Hematopoietic multipotent progenitor cell treated with erythropoietin and hydrocortisone succinate and interleukin-3 and kit ligand, for 15 days (in vitro differentiated cells): ENCODE measurements at places on chromosomes 6 and 20.

DNA sequence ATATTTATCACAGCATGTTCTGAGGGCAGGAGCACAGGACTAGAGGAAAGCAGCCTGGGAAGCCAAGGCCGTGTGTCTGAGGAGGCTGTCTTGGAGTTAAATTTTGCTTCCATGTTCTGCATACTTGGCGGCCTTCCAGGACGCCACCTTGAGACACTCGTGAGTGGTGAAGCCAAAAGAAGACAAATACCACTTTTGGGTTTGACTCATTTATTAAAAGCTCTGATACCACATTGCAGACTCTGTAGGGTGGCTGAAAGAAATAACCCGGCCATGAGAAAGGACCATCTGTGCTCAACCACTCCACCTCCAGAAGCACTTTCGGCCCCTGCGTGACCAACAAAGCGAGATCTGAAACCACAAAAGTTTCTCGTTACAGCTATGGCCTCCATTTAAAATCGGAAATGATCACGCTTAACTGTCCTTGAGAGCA, 120.0 kb downstream of the TMEM242 start:
- no peak for DNase-seq

GRCh38 chr6:122622479-122622878, 12.3 kb downstream of the PKIB start:
- no peak for DNase-seq

DNA sequence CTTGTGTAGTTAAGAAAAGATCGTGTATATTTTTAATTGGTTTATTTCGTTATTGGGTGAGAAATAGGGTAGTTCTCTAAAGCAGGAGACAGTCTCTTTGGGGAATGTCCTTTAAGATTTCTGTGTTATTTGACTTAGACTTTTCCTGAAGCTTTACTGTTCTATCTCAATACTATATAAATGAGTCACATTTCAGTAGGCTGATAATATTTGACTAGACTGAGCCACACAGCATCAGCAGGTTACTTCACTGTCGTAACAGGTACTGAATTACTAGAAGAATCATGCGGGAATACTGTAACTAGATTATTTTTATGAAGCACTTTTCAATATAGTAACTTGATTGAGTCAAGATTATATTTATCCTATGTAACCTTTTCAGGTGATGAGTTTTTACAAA, 1.4 kb downstream of the SMAP1 start:
- DNase-seq: no peak

DNA sequence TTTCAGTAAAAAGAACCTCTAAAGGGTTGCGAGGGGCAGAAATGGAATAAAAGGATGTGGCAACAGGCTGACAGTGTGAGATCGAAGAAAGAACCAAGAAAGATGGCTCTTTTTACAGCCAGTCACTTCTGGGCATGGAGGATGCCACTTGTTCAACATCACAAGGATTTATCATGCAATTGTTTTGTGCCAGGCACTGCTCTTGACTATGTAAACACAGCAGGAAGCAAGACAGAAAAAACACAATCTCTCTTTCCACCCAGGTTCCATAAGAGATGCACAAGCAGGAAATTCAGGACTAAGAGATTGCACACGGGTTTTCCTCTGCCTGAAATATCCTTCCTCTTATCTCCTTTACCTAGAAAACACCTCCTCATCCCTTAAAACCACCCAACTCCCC, 38.0 kb downstream of the FOXA2 start:
- no peak for DNase-seq

DNA sequence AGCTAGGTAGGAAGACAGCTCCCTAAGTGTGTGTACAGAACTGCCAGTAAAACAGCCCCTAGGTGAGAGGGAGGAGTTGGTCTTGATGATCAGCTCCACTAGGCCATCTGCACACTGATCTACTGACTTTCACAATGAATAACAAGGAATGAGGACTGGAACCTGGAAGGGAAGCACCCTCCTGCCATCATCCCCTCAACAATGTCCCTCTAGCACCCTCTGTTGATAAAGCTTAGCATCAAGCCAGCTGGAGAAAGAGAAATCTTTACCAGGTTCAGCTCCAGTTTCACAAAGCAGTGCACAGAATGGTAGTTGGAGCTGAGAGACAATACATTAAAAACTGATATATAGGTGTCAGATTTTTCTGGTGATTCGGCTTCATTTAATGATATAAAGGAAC, 57.2 kb upstream of the IRAK1BP1 start:
- no peak for DNase-seq

- no peak for DNase-seq
Measured at GRCh38 chr6:126038234-126038633, 51.9 kb downstream of the TRMT11 start.

DNA sequence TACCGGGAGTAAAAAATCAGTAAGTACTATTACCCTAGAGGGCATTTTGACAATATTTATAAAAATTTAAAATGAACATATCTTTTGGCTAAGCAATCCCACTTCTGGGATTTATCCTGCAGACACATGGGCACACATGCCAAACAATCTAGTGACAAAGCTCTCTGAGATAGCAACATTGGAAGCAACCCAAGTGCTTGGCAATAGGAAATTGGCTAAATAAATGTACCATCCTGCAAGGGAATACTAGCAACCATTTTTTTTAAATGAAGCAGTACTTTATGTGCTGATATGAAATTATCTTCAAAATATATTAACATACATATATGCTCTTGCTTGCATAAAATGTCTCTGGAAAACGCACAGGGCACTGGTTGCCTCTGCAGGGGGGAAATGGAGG, 133.8 kb downstream of the SNX5 start:
- no peak for DNase-seq

DNA sequence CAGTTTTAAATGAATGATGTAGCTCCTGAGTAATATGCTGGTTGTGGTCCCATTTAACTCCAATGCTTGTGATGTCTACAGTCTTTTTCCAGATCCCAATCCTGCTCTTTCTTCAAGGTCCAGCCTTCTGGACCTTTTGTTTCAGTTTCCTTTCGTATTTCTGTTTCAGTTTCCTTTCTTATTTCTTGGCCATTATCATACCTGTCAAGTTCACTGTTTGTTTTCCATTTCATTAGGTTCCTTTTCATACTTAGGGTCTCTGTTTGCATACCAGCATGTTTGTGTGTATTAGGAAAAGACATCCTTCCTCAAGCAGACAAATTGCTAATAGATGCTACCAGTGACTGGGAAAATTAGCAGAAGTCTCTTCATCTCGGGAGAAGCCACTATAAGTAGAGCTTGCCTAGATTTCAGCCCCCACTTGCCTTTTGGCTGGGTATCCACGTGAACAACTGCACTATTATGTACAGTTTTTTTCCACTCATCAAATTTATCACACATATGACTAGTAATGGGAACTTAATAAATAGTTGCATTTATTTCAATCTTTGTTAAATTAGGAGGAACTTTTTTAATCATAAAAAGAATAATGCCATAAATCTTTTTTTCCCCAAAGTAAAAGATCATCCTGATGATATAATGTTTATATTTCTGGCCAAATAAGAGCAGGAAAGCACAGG, 583.4 kb downstream of the BCKDHB start:
- DNase-seq: no peak

DNA sequence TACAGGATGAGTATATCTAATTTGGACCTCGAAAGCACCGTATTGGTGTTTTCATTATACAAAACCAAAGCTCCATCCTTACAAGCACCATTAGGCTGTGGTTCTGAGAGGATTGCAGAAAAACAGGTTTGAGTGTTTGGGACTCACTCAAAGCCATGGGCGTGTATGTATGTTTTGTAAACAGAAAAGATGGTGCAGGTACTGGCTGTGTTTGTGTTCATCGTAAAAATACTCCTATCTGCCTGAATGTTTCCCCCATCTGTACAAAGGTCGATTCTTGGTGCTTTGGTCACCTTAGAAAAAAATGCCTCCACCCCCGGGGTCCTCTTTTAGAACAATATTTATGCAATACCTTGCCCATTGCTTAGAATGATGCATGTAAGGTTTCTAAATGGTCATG, 286.6 kb downstream of the TSHZ2 start:
- DNase-seq: no peak

DNA sequence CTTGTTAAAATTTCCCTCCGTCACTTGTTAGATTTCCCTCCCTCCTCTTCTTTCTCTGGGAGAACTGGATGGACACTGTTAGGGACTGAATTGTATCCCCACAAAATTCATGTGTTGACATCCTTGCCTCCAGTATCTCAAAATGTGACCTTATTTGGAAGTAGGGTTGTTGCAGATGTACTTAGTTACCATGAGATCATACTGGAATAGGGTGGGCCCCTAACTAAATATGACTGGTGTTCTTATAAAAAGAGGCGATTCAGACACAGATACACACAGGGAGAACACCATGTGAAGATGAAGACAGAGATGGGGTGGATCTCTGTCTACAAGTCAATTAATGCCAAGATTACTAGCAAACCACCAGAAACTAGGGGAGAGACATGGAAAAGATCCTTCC, 139.5 kb downstream of the ALDH8A1 start:
- DNase-seq: no peak

DNA sequence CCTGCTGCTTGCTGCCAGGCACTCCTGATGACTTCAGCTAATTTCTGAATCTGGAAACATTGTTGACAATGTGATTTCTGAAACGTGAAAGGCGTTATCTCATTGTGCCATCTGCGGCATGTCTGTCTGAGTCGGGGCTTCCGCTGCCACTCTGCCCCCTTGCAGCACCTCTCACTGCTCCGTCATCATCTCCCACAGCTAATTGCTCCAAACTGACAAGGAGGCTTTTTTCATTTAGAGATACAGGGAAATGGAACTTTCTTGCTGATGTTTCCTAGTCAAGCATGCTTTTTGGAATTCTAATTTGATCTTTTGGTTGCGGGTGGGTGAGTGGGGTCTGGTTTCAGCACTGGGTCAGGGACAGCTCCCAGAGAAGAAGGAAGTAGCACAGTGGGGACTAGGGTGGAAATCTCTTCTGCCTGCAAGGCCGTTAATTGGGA, 233.5 kb downstream of the DHX35 start:
- no peak for DNase-seq

DNA sequence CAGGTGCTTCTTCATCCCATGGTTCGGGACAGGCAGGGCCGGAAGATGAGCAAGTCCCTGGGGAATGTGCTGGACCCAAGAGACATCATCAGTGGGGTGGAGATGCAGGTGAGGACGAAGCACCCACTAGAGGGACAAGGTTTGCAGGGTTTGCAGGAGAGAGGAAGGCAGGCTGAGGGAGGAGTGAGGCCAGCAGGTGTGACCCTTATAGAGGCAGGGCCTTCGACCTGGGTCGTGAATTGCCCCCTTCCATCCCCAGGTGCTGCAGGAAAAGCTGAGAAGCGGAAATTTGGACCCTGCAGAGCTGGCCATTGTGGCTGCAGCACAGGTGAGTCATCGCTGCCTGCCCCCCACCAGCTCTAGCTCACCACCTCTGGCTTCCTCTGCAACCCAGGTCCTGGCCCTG, 8.4 kb downstream of the VARS2 start:
- DNase-seq: no peak

DNA sequence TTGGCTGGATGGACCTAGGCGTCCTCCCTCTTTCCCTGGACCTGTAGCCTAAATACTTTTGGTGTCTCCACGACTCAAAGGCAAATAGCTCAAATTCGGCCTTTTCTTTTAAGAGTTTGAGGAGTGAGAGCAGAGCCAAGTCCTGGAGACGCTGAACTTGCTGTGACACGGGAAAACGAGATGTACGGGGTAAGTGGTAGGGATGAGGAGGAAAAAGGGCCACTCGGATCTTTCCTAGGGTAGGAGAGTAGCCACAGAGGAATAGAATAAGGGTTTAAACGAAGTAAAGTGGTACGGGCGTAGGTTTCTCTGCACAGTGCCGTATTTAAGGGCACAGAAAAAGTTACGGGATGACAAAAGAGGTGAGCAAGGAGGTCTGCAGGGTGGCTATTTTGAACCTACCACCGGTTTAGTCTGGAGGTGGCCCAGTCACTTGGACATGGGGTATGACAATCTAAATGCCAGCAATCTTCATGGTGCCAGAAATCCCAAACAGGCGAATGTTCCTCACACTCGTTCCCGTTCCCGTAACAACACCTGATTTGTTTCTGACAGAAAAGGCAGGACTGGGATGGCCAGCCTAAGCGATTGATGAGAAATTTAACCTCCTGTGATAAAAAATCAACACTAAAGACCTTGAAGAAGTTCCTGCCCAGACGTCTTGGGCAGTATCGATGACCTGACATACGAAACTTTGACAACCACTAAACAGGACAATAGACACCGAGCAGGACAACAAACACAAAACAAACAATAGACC, 149.3 kb downstream of the TRIM27 start:
- no peak for DNase-seq

GRCh38 chr6:5447921-5448320, 186.6 kb downstream of the FARS2 start:
- DNase-seq: no peak

DNA sequence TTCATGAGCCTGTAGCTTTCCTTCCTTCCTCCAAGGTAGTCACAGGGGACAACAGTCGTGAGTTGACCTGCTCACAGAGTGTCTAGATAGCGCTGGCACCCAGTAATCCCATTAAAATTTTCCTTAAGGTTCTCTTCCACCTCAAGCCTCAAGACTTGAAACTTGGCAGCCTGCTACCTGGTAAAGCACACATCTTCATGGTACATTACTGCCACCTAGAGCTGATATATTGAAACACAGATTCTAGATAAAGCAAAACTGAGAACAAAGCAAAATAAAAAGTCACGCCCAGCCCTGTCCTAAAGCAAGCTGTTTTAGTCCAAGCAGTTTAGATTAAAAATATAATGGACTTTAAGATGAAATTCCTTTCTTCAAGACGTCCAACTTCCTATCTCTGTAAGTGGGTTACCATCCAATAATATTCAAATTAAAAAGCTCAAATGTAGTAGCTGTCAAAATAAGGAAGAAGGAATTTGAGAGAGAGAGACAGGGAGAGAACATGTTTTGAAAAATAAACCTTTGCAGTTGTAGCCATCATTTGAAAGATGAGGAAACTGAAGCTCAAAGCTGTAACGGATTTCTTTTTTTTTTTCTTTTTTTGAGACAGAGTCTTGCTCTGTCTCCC, 50.7 kb upstream of the CD83 start:
- DNase-seq: peak; percentile 56

DNA sequence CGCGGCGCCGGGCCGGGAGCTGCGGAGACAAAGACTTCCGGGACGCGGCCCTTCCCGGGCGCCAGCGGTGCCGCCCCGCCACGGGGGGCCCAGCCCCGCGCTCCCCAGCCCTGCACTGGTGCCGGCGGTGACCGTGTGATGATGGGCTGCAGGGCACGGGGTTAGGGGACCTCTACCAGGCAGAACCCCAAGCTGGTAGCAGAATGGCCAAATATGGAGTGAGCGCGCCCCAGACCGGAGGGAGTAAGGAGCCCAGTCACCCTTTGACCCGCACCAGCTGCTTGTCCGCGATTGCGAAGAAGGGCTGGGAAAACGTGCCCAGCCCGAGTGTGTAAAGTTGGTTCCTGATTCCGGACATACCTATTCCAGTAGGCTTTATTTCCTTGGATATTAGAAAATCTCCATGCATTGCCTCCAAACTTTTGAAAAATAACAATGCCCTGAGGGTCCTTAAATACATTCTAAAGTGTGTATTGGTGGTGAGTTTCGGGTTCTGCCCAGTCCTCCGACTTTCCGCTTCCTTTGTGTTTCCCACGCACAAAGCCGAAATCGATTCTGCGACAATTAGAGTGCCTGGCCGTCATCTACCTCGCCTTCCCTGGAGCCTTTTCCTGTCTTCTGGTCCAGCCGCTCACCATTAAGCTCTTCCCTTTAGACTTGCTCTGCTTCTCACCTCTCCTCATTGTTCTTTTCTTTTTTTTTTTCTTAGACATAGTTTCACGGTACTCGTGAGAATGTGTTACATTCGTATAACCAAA, 1.1 kb downstream of the ABRACL start:
- DNase-seq: peak; percentile 28
